ENCODE measurements at places on chromosomes 1 and 21.

DNA sequence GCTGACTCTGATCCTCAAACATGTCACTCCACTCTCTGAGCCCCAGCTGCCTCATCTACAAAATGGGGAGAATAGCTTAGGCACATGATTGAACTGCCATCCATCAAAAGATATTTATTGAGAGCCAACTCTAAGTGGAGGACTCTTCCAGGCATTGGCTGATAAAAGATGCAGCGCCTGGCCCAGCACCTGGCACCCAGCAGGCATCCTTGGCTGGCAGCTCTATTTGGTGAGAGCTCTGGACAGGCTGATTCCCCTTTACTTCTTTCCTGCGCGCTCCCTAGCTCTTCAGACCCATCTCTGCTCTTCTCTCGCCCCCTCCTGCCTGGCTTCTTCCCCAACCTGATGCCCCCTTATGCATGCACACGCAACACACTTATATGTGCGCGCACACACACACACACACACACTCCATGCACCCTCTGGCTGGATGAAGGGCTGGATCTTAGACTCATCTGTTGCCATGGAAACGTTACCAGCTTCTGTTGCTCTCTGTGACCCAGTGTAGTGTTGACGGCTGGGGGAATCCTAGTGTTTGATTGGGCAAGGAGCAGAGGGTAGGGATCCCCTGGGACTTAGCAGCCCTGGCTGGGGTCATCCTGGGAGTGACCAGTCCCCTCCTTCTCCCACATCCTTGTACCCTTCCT, 49.3 kb downstream of the VWA5B1 start:
- DNase-seq = no peak

DNA sequence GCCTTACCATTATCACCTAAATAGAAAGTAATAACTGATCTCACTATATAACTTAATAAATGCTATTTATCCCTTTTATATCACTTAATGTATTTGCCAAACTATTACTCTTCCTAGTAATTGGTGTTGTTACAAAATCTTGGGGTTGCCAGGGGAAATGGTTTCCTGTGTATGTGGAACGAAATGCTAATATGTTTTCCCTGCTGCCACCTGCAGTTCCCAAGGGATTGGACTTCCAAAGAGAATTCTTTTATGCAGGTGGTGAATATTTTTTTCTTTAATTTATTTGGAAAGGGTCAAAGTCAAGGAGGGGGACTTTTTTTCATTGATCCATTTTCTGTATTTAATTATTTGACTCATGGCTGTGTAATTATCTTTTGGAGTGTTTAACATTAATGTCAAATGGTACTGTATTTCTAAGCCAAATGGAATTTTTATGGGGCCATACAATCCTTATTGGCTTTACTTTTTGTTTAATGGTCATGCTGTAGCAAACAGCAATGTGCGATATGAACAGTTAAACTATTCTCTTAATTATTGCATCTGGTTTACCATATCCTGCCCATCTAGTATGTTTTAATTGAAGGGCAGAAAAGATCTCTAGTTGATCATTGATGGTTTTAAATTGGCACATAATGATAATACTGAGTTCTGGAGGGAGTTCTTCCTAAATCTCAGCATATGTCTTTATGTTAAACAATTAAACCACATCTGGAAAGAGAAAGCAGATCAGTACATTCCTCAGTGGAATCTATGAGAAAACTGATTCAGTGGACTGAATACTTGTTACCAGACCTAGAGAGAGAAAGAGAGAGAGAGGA, 486.3 kb downstream of the TTLL7 start:
- DNase-seq = no peak

DNA sequence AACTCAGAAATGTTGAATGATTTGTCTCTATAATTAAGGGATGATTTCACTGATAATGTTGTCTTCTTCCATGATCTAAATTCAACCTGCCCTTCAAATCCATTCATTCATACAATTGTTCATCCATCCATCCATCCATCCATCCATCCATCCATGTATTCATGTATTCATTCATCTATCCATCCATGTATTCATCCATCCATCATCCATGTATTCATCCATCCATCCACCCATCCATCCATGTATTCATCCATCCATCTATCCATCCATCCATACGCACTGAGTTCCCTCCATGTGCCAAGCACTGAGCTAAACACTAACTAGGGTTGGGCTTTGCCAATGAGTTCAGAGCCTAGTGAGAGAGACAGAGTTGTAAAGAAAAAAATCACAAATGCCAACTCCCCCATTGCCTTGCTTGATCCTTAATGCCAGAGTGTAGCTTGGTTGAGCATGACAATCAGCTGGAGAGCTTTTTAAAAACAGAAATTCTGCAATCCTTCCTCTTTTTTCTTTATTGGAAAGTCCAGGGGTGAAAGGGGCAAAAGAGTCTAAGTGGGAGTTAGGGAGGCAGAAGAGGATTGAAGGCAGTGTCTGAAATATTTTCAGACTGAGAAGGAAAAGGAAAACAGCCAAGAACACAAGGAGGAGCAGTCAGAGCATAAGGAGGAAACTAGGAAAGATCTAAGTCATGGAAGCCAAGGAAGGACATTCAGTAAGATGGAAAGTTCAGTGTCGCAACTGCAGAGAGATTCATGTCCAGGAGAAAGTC, 92.4 kb upstream of the ERG start:
- no peak for DNase-seq

DNA sequence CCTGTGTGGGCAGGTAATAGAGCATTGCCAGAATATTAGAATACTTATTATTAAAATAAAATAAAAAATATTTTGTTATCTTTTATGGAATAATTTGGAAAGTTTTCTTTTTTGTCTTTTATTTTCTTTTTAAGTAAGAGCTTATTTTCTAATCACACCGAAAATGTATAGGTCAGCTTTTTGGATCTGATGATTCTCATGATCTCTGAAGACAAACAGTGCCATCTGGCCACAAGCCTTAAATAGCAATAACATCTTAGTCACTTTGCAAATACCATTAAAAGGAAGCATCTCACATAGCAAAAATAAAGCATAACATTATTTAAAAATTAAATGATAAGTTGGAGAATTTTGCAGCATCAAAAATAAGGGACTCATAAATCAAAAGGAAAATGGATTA, 213.8 kb downstream of the PLA2G4A start:
- no peak for DNase-seq

- no peak for DNase-seq
These were observed 318.3 kb upstream of the PROX1 start for GRCh38 chr1:213669512-213669911.

DNA sequence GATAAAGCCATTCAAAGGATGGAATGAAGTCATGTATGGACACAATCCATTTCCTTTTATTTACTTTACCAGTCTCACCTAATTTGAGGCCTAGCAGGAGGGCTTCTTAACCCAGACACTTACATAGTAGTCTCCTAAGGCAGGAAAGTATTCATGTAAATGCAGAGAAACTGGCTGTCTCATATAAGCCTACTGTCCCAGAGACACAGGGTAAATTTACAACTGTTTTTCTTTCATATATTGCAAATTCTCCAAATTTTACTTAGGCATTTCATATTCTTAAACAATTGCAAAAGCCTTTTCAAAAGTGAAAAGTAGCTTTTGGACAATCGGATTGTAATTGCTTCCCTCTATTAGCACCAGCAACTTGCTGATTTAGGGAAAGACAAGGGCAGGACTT, 29.9 kb downstream of the SPAG17 start:
- no peak for DNase-seq

- DNase-seq = no peak
These were observed 4.0 kb upstream of the CSF3R start for GRCh38 chr1:36486439-36487335.

Data from stimulated activated CD8-positive, alpha-beta memory T cell treated with anti-CD3 and anti-CD28 coated beads, Interleukin-7, amount 100 ng/mL, for 48 hours (primary cell).